NCI-H1417 (cell line): ENCODE measurements at places on chromosomes 1 and 21.

DNA sequence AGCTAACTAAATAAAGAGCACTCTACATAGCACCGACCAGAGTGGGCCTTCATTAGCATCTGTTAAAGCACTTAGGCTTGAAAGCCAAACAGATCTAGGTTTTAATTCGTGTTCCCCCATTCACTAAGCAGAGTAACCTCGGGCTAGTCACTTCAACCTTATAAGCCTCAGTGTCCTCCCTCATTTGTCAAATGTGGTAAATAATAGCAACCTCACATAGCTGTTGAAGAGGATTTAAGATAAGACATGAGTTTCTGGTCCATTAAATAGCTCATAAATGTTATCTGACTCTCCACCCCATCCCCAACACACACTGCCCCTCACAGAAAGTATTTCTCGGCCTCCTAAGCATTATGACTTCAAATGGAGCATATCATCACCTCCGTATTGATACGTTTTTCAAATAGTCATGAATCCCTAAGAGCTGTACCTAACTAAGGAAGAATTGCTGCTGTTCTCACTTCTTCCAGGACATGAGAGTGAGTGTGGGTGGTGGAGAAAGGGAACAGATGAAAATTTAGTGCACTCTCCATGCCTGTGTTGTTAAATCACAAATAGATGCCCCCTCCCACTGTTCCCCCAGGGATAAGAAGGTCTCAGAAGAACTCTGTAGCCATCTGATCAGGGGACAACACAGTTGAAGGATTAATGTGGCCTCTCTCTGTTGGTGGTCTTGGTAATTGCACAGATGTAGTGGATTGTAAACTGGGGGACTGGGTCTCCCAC lies 47.6 kb downstream of the PLPP3 start:
- no peak for DNase-seq

DNA sequence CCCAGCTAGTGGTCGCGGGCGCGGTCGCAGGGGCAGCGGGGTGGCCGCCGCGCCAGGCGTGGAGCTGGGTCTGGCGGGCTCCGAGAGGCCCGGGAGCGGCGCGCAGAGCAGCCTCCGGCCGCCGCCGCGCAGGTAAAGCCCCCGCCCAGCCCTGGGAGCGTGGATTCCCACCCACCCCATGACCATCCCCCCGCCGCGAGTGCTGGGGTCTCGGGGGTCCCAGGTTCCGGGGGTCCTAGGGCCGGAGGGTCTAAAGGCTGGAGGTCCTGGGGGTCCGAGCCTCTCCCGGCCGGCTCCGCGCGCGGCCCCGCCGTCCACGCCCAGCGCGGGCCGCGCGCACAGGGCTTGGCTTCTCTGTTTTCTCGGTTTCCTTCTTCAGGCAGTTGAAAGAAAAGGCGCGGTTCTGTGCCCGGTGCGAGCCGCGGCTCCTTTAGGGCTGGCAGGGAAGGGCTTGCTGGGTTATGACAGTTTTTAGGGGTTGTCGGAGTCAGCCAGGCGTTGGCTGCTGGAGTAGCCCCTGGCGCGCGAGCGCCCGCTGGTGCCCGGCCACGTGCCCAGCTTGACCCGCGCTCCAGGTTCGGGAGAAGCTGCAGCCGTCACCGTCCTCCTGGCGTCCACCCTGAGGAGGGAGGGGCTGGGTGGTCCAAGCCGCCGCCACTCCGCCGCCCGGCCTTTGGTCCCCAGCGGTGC lies 359 bp downstream of the LRRC3 start:
- peak; percentile 37 for DNase-seq

- peak; percentile 25 for DNase-seq
Observed at GRCh38 chr1:201436393-201436792, 14.9 kb upstream of the TNNI1 start.

- no peak for DNase-seq
Observed at GRCh38 chr1:64842224-64842623, 97.3 kb downstream of the RAVER2 start.

GRCh38 chr1:158067662-158068061 lies 74.2 kb downstream of the KIRREL1 start:
- DNase-seq = no peak

DNA sequence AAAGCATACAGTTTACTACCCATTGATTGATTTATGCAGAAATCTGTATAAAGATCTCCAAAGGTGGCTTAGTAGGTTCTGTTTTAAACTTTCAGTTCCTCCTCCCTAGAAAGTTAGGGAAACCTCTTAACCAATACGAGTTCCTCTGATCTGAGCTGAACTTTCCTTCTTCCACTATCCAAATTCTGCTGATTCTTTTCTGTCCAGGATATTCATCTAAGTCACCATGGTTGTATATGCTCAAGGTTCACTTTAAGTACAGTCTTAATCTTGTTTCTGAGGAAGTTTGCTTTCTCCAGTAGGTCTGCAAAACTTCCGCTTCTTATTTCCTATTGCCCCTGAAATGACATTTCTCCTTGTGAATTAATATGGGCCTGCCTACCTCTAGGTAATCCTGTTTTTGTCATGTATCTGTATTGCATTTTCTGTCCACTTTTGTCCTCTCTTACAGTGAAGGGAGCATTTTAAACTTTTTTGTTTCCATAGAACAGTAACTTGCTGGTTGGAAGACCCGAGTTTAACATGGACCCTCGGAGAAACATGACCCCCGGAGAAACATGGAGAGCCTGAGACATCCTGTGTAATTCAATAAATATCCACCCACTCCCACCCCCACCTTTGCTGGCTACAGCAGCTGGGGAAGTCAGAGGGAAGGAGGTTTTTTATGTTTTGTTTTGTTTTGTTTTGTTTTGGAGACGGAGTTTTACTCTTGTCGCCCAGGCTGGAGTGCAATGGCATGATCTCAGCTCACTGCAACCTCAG lies 16.7 kb upstream of the TUT4 start:
- no peak for DNase-seq

DNA sequence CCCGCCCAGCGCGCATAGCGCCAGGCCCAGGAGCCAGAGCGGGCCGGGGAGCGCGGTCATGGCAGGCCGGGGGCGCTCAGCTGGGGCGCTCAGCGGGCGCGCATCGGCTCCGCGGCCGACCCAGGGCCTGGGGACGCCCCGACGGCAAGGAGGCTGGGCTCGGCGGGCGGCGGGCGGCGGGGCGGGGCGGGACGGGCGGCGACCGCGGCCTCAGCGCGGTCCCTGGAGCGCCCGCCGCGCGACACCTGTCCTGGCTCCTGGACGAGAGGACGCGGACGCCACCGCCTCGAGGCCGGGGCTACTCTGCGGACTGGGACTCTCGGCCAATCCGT lies 273 bp downstream of the BMP8B start:
- no peak for DNase-seq

DNA sequence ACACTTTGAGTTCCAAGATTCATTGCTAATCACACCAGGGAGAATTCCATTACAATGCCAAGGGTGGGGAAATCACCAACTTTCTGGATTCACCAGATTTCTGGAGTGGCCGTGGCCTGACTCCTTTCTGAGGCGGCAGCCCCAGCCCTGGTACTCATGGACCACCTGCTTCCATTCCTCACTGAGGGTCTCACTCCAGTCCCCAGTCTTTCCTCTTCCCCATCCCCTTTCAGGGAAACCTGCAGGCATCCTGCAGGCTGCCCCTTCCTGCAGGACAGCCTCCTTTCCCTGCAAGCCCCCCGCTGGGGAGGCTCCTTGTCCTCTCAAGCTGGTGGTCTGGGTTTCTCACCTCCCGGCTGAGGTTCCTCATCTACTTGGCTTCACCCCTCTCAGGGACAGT lies 12.7 kb upstream of the CDK18 start:
- DNase-seq = no peak

GRCh38 chr1:109268431-109269211 lies 14.3 kb downstream of the PSRC1 start:
- no peak for DNase-seq

DNA sequence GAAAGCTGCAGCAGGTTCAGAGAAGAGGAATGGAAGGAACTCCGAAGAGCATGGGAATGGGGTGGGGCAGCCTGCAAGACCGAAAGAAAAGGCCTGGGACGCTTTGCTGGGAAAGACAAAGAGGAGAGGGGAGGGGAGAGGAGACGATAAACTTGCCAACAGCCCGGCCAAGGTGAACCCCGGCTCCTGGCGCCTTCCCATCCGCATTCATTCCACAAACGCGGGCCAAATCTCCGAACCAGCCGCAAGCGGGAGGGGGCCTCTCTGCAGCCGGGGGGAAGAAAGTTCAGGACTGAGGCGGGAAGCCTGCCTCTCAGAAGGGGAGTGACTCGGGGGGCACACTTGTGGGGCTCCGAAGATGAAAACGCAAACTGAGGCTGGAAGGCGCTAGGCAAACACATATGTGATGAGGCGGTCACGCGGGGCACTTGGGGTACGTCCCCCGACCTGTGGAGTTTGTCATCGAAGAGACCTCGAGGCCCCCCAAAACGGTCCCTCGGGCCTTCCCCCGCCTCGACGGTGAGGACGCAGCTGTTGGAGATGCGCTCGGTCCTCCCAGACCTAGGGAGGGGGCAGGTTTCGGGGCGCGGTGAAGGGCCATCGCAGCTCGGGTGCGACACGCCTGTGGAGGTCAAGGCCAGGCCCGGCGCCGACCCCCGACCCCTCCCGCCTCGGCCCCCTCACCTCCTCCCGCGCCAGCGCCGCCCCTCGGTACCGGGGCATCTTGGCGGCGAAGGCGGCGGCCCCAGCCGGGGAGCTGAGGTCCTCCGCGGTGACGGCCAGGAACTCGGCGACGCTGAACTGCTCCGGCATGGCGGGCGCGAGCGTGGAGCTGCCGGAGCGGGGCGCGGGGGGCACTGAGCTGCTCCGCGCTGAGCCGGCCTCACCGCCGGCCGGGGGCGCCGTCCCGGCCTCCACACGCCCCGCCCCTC lies at the start of gene ASAP3:
Gene ASAP3 (minus strand): TSS at position 859 of the 932 bp plus-strand sequence. CDS start 46 bp downstream, at position 813.
- no peak for DNase-seq

DNA sequence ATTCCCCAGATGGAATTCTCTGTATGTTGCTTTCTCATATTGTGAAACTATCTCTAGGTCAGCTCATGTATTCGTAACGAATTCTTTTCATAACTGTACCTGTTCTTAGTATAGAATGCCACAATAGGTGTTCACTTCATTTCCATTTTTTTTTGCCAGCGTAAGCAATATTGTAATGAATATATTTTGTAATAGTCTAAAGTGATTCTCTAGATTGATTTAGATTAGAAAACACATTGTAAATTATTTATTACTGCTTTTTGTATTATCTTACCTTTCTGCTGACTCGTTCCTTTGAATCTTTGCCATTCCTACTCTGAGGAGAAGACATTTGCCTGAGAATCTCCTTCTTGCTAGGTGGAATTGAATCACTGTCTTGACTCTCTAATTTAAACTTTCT lies 14.8 kb downstream of the PDC start:
- DNase-seq = no peak
